Esophagus mucosa (tissue), 1 donor: ENCODE measurements at places on chromosomes 4 and X. TPM values are rescaled to one million over a fixed set of nuclear protein-coding genes. Genes with fewer than 3 reads are reported as not detected.
A peak's percentile ranks its signal among the peaks of the same experiment; 100 is the strongest.

The TCP11X2 gene
- total RNA-seq, result not detected

The CLNK gene
- 0.08 TPM for total RNA-seq

DNA sequence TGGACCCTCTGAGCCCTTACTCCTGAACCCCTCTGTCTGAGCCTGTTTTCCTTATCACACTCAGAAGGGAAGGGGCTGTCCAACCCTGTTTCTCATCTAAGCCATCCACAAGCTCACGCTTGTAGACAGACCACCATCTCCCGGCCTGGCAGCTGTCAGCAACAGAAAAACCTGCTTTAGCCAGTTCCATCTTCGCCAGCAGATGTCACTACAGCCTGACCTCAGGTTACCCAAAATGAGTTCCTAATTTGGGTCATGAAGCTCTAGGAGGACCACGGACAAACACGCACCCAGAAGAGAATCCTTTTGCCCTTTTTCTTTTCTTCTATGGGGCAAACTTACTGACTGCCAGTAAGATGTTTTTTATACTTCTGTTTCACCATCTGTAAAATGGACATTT is 445.4 kb downstream of the BCOR start:
- ATAC-seq, result no peak

DNA sequence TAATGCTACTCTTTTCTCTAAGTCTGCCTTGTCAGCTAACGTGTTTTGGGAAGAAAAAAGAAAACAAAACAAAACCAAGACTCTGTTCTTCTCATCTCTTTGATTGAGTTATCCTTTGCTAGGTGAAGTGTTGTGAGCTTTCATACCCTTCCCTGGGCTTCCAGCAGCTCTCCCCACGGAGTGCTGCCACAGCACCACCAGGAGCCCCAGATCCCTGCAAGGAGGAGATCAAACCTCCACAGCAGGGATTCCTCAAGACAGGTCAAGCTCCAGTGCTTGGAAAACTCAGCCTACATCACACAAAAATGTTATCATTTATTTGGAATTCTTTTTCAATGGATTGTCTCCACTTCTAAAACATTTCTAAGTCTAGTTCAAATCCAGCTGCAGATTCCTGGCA is 1981.9 kb upstream of the TENM3 start:
- no peak for ATAC-seq

The RRH gene
- 0.16 TPM for total RNA-seq

DNA sequence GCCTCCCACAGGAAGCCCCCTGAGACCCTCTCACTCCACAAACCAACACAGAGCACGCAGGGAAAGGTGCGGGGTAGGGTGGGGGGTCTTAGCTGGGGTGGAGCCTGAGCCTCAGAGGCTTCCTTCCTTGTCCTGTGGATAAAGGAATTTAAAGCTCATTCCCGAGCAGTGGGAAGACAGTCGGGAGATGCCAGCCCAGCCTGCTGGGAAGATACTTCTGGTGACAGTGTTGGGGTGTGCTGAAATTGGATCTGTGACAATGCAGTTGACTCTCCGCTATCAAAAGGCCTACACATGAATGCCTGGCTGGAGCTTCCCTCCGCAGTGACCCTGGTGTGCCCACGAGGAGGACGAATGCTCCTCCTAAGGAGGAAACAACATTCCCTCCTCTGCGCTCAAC is 45.5 kb downstream of the JAKMIP1 start:
- ATAC-seq, result no peak

DNA sequence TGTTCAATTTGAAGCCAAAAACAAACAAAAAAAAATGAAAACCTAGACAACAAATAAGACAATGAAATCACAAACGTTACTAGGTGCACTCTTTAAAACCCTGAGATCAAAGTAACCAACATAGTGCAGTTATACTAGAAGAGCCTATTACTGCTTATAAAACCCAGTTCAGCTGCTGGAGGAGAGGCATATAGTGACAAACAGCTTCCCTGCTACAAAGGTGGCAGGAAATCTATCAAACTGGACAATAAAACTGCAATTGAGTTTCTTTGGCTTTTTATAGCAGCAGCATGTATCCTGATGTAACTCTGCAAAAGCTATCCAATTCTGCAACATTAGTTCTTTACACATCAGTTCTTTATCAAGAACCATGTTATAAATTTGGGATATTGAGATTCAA is 155.6 kb downstream of the LRBA start:
- ATAC-seq, result no peak

GRCh38 chr4:185142564-185142911 is 528 bp upstream of the SLC25A4 start:
- ATAC-seq, result no peak

The FLNA gene
- 417 TPM for total RNA-seq

The OPRPN gene
- total RNA-seq, result not detected

DNA sequence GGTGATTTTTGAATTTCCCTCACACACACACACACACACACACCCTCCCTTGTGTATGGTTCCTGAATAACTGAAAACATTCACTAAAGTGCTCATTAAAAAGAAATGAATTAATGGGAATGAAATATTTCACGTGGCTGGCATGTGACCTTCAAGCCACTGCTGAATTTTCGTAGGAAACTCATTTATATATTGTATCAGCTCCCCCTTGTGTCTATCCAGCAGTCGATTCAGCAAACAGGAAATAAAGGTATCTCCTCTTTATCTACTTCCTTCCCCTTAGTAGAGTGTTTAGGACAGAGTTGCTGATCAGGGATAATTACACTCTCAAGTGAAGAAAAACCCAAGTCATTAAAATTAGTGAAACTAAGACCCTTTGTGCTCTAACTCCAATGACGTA is 912.6 kb upstream of the LCORL start:
- ATAC-seq, result no peak

- peak; percentile 36 for ATAC-seq
Observed at GRCh38 chr4:41141900-41142299, 72.4 kb downstream of the APBB2 start.
